ENCODE measurements at places on chromosomes 5 and 9.

DNA sequence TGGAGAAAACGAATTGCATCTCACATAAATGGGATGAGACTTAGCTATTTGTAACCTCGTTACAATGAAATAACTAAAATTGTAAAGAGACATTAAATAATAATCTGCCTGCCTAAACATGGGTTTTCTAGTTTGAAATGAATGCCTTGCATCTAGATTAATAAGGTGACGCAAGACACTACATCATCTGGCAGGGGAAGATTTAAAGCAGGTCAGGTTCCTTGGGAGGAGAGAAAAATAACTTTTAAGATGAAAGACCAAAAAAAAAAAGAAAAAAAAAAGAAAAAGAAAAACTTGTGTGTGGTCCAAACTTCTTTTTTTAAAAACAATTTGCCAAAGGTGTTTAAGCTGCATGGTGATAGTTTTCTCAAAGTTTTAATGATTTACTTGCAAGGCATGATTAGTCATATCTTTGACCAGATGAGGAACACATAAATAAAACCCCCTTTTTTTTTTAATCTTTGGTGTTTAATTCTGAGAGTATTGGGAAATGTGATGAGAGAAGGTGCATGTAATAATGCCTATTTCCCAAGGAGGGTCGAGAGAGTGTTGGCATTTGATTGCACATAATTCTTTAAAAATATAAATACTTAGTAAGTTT is 122.9 kb upstream of the ADAMTSL1 start:
- no peak for DNase-seq

DNA sequence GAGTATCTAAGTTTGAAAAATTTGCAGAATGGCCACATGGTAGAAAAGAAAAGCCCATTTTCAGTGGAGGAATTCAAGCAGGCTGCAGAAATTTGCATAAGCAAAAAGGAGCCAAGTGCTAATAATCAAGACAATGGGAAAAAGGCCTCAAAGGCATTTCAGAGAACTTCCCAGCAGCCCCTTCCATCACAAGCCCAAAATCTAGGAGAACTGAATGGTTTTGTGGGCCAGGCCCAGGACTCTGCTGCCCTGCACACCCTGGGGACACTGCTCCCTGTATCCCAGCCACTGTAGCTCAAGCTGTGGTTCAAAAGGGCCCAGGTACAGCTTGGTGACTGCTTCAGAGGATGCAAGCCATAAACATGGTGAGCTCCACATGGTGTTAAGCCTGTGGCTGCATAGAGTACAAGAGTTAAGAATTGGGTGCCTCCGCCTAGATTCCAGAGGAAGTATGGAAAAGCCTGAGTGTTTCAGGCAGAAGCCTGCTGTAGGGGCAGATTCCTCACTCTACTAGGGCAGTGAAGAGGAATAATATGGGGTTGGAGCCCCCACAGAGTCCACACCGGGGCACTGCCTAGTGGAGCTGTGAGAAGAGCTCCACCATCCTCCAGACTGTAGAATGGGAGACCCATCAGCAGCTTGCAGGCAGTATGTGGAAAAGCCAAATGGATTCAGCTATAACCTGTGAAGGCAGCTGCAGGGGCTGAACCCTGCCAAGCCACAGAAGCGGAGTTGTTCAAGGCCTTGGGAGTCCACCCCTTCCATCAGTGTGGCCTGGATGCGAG is 720.7 kb upstream of the CTNND2 start:
- no peak for DNase-seq

DNA sequence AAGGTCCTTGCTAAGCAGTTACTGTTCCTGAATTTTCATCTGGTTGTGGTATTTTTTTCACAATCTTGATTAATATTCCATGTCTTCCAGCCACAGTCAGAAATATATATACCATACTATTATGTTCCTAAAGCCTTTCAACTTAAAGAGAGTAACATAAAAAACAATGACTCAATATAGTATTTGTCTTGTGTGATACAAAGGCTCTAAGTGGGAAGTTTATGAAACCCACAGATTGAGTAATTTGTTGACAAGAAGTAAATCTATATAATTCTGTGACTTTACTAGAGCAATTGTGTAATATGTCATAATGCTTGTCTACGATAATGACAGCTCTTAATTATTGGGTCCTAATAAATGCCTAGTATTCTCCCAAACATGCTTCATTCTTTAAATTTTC is 509.4 kb downstream of the ISL1 start:
- no peak for DNase-seq

- no peak for DNase-seq
These were observed 33.9 kb downstream of the HRH2 start for GRCh38 chr5:175691761-175692160.

DNA sequence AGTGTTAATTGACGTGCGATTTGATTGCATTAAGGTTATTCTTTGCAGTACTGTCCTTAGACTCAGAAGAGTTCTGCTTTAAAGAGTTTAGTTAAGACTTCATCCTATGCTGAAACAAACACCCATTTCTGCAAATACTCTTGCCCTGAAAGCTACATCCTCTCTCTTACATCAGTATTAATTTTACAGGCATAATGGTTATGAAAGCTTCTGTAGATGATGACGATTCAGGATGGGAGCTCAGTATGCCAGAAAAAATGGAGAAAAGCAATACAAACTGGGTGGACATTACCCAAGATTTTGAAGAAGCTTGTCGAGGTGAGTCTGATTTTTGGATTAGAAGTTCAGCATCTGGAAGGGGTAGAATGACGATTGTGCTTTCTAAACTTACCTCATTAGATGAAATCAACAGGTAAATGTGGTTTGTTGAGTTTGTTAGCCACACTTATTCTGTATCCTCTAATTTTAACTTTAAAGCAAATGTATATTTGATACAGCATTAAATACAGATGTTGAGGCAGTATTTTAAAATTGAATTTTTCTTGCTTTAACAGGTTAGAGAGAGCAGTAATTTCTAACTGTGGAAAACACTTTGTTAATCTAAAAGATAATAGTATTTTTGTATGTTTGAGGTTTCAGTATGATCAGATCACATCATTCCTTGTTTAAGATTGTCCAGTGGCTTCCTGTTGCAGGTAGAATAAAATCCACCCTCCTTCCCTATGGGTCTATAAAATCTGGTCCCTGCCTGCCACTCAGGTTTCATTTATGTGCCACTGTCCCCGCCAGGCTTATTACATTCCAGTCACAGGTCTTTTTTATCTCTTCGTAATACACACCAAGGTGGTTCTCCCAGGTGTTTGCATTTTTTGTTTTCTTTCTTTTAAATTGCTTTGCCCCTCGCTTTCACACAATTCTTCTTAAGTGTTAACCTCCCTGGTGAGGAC is 1.3 kb downstream of the NAA35 start:
- DNase-seq: no peak

DNA sequence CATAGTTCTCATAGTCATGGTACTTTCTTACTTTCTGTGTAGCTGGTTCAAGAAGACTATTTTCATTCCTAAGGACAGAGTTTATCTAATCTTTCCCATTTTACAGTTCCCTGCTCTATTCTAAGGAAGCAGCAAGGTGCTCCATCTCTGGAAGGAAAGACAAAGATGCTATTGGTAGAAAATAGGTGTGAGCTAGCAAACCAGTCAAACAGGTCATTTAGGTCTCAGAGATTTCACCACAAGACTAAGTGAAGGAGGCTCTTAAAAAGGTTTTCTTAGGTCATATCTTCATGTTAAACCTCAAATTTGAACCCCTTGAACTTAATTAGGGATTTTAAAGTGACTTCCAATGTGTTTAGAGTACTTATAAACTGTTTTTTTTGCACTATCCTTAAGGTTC is 62.6 kb downstream of the ADAMTSL1 start:
- DNase-seq: no peak
